Urinary bladder (tissue), 4 donors: ENCODE measurements at places on chromosomes 2 and 18. TPM values are rescaled to one million over a fixed set of nuclear protein-coding genes. Genes with fewer than 3 reads are reported as not detected.

HK2 gene
- 8.2 TPM for polyA plus RNA-seq

VIL1 gene
- polyA plus RNA-seq: 0.08 TPM

NRBP1 gene
- polyA plus RNA-seq: 113 TPM

BAZ2B gene
- polyA plus RNA-seq: 34.5 TPM

HOXD3 gene
- polyA plus RNA-seq: 1.6 TPM

GALNT13 gene
- 0.96 TPM for polyA plus RNA-seq

RAB6C gene
- polyA plus RNA-seq: 0.08 TPM

RNU2-63P gene
- polyA plus RNA-seq: not detected

TWSG1 gene
- polyA plus RNA-seq: 55.0 TPM

DNA sequence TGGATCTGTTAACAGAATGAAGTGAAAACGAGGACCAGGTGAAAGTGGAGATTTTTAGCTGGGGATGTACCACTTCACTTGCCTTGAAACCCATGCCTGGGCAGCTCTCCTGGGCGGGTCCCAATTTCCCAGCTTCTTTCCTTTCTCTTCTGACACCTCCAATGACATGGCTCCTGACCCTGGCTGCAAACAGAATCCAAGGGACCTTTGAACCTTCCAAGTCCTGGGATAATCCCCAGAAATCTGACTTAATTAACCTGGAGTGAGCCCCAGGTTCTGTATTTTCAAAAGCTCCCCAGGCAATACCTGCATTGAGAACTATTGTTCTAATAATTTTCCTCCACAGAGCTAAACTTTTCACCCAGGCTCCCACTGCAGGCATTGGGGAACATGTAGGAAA is 495.9 kb downstream of the CNTNAP5 start:
- no peak for DNase-seq

DNA sequence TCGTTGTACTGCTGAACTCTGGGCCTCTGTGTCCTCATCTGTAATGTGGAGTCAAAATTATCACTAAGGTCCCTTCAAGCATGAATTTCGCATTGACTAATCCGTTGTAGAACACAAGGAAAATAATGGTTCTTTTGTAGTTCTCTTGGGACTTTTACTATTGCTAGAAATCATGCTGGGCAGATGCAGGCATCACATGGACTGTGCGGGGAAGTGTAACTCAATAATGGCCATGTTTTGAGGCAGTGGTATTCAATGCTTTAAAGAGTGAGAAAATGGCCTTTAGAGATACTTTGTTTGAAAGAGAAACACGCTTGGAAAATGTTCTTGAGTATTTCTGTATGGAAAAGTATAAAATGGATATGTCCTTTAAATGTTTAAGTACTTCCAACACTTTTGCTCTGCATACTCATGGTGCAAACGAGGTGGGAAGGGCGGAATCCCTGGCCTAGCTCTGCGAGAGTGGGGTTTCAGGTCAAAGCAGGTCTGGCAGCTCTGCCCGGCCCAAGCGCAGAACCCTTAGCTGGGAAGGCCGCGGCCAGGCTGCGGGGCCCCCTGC is 117.3 kb upstream of the MSTN start:
- no peak for DNase-seq

- peak; percentile 81 for DNase-seq
Measured at GRCh38 chr2:231666171-231667095, 41.9 kb upstream of the PTMA start.

DNA sequence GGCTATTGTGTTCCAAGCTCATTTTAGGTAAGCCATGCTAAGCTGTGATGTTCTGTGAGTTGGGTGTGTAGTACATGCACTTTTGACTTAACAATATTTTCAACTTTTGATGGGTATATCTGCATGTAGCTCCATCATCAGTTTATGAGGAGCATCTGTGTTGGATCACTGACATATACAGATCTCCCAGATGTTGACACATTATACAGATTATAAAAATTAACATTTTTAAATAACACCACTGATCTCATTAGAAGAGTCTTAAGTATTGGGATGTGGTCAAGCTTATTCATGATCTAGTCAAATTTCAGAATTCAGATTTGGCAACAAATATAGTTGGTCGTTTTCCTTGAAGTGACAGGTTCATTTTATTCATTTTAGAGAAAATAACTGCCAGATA is 51.7 kb downstream of the CAB39 start:
- no peak for DNase-seq

DNA sequence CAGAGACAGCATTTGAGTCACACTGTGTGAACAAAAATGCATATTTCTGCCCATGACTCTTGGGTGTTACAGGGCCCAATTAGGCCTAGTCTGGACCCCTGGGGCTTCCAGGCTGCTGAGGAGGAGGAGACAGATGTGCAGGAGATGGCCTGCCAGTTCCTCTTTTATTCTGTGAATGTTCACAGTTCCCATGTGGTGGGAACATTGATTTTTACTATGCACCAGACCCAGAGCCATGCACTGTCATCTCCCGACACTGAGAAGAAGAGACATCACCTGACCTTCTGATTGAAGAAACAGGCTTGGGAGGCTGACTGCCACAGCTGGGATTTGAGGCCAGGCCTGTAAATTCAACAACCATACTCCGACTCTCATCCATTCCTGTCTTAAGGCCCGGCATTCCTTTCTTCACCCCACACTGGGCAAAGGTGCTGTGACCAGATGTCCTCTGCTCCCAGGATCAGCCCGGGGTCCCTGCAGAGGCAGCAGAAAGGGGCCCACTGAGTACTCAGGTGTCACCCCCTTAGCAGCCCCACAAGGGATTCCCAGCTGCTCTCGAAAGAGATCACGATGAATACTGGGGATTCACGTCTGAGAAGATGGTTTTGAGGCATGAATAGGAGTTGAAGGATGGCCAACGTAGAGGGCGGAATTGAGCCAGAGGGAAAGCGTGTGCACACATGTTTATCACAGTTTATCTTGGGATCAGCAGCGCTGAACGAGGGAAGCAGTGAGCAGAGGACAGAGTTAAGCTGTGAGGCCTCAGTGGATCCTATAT is 3.6 kb upstream of the TFCP2L1 start:
- no peak for DNase-seq

DNA sequence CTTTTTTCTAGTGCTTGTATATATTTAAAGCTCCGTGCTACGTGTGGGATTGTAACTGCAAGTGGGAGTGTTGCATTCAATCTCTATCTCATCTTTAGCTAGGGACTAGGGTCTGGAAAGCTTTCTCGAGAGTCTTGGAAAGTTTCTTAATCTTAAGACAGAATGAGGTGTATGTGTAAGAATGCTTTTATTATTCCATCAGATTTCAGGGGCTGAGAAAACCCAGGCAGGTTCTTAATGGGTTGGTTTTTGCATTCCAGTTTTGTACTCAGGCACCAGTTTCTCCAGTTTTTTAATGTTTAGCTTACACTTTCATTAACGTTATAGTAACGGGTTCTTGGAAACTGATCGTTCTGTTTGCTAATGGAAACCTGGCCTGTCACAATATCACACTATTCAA is 20.3 kb downstream of the MRPL19 start:
- no peak for DNase-seq

- DNase-seq: no peak
Measured at GRCh38 chr18:30491815-30492551, 550.6 kb downstream of the DSC3 start.

DNA sequence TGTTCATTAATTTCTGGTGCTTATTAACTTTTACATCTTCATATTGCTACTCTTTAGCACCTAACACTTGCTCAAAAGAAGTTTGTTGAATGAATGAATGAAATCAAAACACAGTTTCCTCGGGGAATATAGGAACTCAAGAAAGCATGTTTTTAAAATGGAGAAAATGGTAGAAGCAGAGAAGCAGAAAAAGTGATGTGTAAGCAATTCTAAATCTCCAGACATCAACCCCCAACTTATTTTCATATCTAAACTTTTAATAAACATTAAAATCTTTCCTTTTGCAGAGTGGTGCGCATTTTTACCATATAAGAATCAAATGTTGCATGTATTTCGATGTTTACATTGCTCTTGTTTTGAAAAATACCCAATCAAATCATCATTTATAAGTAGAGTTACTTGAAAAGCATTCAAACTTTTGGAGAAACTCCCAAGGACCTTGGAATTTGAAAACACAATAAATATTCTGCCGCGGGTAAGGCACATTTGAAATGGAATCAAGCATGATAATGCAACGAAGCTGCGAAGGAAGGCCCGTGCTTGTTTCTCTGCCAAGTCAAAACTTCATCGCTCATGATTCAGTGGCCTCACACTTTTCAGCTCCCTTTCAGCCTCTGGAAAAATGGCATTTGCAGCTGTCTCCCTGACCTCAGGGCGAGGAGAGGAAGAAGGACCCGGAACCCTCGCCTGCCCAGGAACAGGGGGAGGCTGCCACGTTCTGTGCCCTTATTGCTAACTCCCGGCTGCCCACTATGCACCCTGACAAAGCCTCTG is 26.7 kb upstream of the SMIM21 start:
- no peak for DNase-seq

- no peak for DNase-seq
Measured at GRCh38 chr2:233100192-233100998, 40.3 kb downstream of the INPP5D start.

DNA sequence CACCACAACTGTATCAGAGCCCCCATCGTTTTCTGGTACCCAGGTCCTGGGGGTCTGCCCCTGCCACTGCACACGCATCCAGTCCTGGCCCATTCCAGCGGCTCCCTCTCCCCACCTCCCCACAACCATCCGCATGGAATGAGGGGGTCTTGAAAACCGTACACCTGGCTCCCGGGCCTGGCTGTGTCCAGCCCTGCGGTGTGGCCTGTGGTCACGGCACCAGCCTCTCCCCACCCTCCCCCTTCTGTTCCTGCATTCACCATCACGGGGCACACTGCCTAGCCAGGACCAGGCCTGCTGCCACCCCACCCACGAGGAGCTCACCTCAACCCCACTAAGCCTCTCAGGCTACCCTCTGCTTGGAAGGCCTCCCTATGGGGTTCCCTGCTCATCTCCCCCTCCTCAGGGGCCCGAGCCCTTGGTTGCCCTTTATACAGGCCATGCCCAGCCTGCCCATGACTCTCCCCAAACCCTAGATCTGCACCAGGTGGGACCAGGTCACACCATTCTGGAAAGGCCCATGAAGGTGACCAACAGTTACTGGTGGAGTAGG is 11.4 kb downstream of the GPR35 start:
- no peak for DNase-seq

- no peak for DNase-seq
Measured at GRCh38 chr18:31679133-31679742, 5.1 kb downstream of the B4GALT6 start.

- DNase-seq: no peak
Measured at GRCh38 chr2:71618327-71619113, 165.2 kb downstream of the DYSF start.

DNA sequence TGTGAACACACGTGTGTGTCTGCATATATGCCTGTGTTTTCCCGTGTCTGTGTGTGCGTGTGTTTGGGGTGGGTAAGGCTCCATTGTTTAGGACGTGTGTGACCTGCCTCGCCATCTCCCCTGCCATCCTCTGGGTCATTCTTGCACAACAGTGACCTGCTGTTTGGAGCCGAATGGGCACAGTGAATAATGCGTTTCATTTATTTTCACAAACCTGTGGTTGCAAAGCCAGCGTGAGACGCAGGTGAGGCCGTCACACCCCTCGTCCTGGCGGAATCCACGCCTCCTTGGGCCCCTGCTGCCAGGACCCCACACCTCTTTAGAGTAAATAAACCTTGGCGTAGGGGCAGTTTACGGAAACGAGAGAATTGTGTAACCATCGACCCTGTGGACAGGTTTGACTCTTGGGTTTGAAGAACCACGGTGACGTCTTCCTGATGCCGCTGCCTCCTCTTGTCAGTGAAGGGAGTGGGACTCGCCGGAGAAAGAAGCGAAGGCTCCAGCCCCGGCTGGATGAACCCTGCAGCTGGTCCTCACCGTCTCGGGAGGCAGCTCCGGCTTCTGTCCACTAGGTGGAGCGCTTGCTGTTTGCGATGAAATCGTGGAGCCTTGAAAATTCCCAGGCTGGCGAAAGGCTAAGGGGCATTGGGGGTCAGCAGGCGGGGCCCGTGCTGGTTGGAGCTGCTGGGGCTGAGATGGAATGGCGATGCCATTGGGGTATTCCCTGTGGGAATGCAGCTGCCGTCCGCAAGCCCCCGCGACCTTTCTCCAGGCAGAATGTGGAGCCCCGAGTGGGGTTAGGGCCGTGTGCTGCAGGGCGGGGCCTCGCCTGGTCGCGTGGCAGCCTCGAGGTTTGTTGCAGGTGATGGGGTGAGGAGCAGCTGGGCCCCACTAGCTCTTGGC is 81.1 kb downstream of the RTP5 start:
- DNase-seq: peak; percentile 32

DNA sequence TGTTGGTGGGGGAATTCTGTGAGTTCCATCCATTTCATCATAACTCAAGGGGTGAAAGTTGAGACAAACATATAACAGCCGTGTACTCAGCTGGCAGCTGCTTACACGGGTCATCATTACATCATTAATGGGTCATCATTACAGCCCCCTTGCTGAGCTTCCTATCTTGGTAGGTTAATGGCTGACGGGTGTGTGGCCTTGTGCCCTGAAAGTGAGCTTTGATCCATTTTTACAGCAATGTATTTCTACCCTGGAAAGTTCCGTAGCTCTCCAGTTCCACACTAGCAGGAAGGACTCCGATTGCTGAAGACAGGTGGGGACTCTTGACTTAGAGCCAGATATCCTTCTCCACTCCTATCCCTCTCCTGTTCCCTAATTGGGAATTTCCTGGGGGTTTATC is 105.2 kb upstream of the DLX2 start:
- no peak for DNase-seq

DNA sequence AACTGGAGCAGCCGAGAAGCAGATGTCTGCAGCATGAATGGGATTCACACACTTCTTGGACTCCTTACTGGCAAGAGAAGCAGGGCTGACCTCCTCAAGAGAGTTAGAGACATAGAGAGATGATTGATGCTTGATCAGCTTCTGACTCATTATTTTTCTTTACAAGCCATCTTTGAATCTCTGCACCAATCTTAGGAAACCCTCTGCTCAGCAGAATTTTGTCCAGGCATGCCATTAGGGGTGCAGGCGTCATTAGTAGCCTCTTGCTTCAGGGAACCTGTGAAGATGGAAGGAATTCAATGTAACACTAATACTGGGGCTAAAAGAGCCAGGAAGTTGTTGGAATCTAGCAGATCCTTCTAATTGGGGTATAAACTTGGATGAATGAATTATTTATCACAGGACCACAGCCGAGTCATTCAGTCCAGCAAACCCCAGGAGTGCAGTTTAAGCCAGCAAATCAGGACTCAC is 151.8 kb downstream of the MGAT5 start:
- no peak for DNase-seq

GRCh38 chr18:57542812-57543427 is 43.6 kb downstream of the FECH start:
- no peak for DNase-seq

GRCh38 chr2:227414846-227415245 is 27.1 kb upstream of the SCYGR1 start:
- no peak for DNase-seq

- no peak for DNase-seq
Measured at GRCh38 chr18:2411381-2411960, 159.8 kb downstream of the METTL4 start.

GRCh38 chr2:74628538-74629105 is 19.5 kb downstream of the M1AP start:
- DNase-seq: no peak

GRCh38 chr2:217995731-217996231 is 7.0 kb downstream of the TNS1 start:
- DNase-seq: no peak

GRCh38 chr2:1493431-1494126 is 80.3 kb downstream of the TPO start:
- DNase-seq: no peak
